ENCODE measurements at places on chromosomes 13 and 19. TPM values are rescaled to one million over a fixed set of nuclear protein-coding genes. Genes with fewer than 3 reads are reported as not detected.

GRCh38 chr19:21109116-21109515 lies 27.1 kb downstream of the ZNF714 start:
- no peak for DNase-seq

BCAM gene
- total RNA-seq: 8.1 TPM

GRCh38 chr19:10713317-10713716 lies 4.6 kb upstream of the DNM2 start:
- no peak for DNase-seq

ANKRD24 gene
- 0.07 TPM for total RNA-seq

All from foreskin keratinocyte (primary cell).